ENCODE measurements at places on chromosomes 4 and X.
A peak's percentile ranks its signal among the peaks of the same experiment; 100 is the strongest.

- DNase-seq = no peak
Measured at GRCh38 chr4:105504744-105505143, 30.9 kb upstream of the PPA2 start.

DNA sequence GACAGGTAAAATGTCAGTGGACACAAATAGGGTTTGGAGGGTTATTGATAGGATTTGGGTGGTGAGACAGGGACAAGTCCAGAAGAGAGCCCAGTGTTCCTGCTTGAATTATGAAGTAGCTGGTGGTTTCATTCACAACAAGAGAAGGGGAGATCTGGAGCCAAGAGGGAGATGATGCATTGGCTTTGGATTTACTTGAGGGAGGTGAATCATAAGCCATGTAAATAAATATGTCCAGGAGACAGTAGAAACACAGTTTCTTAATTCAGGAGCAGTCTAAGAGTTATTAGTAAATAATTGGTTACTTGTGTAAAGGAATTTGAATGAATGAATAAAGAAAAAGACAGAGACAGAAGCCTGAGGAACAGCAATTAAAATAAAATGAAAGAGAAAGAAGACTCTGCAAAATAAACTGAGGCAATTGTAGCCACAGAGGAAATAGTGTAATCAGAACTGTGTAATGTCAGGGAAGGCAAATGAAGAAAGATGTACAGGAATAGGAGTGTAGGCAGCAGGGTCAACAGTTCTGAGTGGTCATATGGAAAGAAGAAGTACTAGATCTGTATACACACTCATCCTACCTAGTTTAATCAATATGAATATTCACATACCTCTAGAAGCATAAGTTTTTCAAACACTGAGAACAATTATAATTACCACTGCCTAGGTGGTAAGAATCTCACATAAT, 50.2 kb upstream of the CXCL8 start:
- no peak for DNase-seq

GRCh38 chr4:148196164-148196563, 246.1 kb downstream of the NR3C2 start:
- peak; percentile 45 for DNase-seq

DNA sequence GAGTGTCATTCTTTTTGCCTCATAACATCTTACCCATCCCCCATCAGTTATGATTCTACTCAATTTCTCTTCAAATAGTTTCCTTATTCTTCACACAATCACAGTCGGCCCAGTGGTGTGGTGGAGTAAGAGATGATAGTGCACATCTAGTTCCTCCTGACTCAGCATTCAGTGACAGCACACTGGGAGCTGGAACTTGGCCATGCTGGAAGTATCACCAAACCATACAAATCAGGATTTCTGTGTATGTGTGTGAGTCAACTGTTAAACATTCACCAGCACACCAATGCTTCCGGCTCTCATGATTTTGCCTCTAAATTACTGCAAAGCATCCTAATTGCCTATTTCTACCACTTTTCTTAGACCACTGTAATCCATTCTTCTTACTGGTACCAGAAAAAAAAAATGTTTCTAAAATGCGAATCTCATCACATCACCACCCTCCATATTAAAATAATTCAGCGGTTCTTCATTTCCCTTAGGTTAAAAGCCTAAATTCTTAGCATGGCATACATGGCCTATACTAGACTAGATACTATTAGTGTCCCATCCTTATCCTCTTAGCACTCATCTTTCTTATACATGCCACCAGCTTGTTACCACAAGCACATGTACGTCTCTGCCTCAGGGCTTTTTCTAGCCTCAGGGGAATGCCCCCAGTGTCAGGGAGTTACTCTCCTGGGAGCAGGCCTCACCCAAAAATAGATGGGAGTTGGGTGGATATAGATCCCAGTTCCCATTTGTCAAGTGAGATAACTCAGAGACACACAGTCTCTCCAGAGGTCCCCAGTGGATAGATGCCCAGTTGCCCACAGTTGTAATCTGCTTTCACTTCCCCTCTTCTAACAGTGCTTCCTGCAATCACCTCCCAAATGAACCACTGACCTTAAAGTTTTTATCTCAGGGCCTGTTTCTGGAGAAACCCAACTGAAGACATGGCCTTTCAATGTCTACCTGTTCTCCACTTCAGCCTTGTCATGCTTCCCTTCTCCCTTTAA, 49.2 kb upstream of the DDX53 start:
- DNase-seq = no peak

- no peak for DNase-seq
Measured at GRCh38 chr4:108301545-108302251, 133.0 kb upstream of the LEF1 start.

- DNase-seq = peak; percentile 43
Measured at GRCh38 chr4:84503495-84504437, 4.7 kb upstream of the NKX6-1 start.

DNA sequence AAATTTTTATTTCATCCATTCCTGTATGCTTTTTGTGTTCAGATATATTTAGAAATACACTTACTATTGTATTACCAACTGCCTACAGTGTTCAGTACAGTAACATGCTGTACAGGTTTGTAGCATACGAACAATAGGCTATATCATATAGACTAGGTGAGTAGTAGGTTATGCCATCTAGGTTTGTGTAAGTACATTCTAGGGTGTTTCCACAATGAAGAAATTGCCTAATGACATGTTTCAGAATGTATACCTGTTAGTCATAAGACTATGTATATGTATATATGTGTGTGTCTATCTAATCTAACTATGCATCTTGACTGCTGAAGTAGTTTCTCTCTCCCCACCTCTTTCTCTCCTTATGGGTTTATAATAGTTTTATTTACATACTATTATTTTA, 51.5 kb upstream of the BTC start:
- DNase-seq = no peak

DNA sequence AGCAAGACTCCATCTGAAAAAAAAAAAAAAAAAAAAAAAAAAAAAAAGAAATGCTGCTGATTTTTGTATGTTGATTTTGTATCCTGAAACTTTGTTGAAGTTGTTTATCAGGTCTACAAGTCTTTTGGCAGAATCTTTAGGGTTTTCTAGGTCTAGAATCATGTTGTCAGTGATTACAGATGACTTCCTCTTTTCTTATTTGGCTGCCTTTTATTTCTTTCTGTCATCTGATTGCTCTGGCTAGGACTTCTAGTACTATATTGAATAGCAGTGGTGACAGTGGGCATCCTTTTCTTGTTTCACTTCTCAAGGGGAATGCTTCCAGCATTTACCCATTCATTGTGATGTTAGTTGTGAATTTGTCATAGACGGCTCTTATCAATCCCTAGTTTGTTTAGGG, 334.4 kb downstream of the SPRY1 start:
- no peak for DNase-seq

DNA sequence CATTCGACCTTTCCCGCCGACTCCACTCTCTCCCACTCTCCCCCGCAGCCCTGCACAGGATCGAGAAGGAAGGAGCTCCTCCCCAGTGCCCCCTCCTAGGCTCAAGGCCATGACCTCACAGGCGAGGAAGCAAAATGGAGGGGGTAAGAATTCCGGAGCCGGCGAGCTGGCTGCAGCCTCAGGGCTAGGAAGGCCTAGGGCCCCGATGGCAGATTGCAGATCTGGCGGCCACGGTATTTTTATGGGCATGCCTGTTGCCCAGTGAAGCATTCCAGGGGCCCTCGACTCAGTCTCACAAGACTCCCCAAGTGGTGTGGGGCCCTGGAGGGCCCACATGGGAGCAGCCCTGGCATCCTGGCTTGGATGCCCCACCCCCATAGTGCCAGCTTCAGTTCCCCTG, 942 bp upstream of the L1CAM start:
- DNase-seq = no peak

DNA sequence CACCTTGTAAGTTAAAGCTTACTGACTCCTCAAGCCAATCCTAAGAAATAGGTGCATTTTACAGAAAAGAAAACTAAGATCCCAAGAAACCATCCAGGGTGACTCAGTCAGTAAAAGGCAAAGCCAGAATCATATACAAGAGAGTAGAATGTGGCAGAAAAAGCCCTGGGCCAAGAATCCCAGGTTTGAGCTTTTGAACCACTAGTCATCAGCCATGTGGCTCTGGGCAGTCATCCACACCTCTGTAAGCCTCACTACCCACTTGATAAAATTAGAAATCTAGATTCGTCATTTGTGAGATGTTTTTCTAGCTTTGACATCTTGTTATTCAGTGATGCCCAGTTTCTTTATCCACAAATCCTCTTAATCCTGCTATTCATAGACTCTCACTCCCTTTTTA, 122.2 kb upstream of the PDE5A start:
- no peak for DNase-seq

DNA sequence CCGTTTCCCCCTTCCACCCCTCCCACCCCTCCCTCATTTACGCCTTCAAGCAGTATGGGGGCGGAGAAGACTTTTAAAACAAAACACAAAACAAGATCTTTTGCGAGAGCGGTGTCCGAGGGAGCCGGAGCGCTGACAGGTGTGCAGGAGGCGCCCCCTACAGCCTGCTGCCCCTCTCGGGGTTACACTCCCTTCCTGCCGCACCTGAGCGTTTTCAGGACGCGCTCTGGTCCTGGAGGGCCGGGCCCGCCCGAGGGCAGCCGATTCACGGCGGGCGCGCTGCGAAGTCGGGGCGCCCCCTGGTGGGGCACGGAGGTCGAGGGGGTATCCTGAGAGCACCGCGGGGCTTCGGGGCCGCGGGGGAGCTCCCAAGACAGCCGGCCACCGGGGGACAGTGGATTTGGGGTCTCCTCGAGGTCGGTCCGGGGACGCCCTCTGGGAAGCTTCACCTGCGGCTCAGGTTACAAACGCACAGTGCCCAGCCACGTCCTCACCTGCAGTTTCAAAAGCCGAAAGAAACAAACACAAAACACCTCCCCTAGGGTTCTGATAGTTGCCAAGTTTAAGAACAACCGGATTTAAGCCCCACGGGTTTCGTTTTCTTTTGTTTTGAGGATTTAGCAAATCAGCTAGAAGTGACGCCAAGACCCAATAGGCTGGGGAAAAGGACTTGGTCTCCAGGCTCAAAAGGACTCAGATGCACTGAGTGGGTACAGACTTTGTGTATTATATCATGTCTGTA, 8.0 kb upstream of the NEUROG2 start:
- peak; percentile 59 for DNase-seq

DNA sequence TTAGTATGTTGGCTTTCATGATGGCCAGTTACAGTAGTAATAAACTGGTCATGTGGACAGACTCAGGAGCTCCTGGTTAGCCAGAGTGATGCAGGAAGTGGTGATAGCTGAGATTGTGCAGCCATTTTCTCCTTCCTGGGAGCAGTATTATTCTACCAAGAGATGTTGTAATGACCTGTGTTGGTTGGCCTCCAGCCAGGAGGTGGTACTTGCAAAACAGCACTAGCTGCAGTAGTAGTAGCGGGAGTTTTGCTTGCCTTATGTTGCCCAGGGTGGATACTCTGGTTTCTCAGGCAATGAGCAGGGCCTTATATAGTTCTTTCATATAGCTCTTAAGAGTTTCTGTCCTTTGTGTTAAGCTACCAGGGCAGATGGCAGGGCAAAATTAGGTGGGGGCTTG, 998.8 kb downstream of the GLUD2 start:
- DNase-seq = peak; percentile 3

GRCh38 chrX:55487143-55487542, 2.5 kb downstream of the USP51 start:
- DNase-seq = no peak

DNA sequence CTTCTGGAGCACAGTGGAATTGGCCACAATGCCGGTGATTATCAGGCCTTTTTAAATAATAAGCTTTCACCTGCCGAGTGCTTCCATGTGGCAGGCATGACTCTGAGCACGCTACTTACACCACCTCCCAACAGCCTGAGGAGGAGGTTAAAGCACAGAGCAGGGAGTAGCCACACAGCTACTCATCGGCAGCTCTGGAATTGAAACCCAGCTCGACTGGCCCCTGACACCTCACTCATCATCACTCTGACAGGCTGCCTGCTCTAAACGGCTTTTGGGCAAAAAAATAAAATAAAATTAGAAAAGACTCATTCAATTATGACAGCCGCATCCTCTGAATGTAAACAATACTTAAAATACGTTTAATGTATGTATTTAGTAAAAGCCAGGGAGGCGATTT, 326.4 kb upstream of the NOCT start:
- DNase-seq = no peak

GRCh38 chr4:153291562-153291961, 52.9 kb upstream of the MND1 start:
- no peak for DNase-seq

DNA sequence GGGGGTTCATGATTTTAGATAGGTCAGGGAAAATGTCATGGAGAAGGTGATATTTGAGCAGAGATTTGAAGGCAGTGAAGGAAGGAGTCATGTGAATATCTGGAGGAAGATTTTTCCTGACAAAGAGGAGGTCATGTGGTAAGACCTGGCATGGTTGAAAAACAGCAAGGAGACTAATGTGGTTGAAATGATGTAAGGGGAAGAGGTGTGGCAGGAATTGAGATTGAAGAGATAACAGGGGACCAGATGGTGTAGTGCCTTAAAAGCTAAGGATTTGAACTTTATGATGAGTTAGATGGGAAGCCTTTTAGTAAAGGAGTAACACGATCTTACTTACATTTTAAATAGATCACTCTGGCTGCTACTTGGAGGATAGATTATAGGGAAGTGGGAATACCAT, 210.9 kb downstream of the RTL9 start:
- DNase-seq = no peak

GRCh38 chr4:153075836-153076518, 128.3 kb upstream of the TRIM2 start:
- DNase-seq = no peak
